Brain microvascular endothelial cell (primary cell): ENCODE measurements at places on chromosomes 3 and 15.
A peak's percentile ranks its signal among the peaks of the same experiment; 100 is the strongest.

GRCh38 chr3:46283881-46284450, 41.7 kb downstream of the CCR3 start:
- DNase-seq, result no peak

GRCh38 chr3:74640211-74640610, 25.8 kb upstream of the CNTN3 start:
- DNase-seq, result no peak

- no peak for DNase-seq
Measured at GRCh38 chr3:191363221-191363620, 32.9 kb upstream of the UTS2B start.

GRCh38 chr15:89352476-89352875, 17.9 kb upstream of the POLG start:
- no peak for DNase-seq

DNA sequence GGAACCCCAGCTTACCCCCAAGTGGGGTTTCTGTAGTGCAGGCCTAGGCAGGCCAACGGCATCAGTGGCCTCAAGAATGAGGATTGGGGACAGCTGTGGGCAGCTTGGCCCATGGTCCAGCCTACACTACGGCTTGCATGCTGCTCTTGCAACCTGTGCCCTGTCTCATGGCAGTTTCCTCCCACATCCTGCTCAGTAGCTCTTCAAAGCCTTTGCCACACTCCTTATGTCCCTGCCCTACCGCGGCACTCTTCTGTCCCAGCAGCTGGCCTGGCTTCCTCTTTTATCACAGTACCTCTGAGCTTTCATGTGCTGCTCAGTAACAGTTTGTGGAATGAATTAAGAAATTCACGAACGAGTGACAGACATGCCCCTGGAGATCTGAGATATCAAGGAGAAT, 431.0 kb downstream of the EPHB1 start:
- DNase-seq, result no peak

DNA sequence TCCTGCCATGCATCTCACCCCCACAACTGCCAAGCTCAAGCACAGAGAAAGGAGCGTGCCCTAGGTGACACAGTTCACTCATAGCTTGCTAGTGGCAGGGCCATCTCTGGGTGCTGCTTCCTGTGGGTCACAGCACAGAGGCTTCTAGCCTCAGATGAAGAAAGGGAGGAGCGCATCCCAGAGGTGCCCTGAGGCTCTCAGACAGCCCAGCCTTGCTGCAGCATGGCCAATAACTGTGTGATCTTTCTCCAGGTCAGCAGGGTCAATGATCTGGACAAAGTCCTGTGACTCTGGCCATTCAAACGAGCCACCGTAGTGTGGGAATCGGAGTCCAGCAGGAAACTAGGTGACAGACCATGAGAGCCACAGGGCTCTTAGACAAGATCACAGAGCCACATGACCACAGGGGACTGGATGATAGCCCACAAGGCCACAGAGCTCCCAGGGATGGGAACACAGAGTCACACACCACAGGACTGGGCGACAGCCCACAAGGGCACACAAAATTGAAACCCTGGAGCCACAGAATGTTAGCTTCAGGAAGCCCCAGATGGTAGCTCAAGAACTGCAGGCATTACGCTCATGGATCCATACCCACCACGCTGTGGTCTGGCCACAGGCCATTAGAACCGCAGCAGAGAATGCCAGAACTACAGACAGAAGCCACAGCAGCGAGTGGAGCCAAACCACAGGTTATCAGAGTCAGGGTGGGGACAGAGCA, 25.9 kb upstream of the GRIP2 start:
- DNase-seq, result peak; percentile 47

DNA sequence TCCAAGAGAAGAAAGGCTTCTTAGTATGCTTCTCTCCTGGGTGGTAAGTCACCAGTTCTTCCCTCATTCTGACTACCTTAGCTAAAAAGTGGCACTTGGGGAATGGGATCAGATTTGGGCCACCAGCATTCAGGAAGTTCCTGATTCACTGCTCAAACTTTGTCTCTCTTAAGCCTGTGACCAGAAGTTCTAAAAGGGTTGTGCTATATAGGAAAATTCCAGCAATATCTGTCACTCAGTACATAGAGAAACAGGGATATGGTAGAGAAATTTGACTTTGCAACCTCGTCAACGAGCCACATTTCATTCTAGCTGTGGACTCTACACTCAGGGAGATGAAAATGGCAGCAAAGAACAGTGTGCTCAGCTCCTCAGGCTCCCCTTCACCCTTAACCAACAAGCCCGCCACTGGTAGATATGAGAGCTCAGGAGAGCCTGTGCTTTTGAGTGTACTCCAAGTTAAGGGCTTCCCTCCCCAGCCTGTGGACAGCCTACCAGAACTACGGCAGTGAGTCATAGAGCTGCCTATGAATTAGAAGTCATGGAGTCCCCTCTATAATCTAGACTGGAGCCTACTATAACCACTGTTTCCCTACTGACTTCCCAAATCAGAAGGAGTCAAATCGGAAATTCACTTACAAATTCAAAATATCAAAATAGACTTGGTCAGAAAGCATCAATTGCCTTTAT, 52.6 kb upstream of the MYO5C start:
- peak; percentile 63 for DNase-seq

DNA sequence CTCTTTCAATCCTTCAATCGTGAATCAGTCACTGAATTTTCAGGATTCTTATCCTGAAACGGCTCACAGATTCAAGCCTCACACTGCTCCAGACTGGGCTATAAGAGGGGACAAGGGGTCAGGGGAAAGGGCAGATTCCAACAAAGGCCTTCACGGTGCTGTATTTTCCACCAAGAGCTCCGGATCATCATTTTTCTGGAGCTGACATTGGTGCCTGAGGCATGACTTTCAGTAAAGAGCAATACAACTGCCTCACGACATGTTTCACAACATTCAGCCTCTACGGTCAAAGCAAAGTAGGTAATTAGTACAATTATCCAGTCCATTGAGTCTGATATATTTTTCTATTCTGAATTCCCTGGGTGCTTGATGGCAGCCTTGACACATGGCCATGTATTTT, 185.0 kb upstream of the PRICKLE2 start:
- DNase-seq, result no peak

- no peak for DNase-seq
Measured at GRCh38 chr3:152719264-152719663, 115.7 kb upstream of the P2RY1 start.

DNA sequence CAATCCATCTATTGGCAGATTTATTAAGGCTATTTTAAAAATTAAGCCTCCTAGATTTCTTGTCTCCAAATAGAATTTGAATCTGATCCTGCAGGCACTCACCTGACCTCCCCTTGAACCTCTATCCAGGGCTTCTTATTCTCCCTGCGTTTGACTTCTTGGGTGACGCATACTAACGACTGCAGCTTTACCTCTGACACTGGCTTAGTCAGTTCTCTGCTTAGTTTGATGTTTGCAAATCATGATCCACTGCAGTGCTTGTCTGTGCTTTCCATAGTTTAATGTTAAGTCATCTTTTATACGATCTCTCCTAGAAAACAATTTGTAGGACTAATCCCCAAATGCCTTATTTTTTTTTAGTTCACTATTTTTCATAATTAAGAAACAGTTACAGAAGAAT, 233.1 kb downstream of the ROBO1 start:
- DNase-seq, result peak; percentile 46

- DNase-seq, result no peak
Measured at GRCh38 chr15:40006003-40006402, 33.0 kb downstream of the SRP14 start.

GRCh38 chr3:117666812-117667211, 957.2 kb downstream of the TUSC7 start:
- no peak for DNase-seq

- no peak for DNase-seq
Measured at GRCh38 chr3:9179826-9180763, 69.4 kb downstream of the SRGAP3 start.

- DNase-seq, result no peak
Measured at GRCh38 chr3:4888913-4889846, 90.1 kb upstream of the BHLHE40 start.

DNA sequence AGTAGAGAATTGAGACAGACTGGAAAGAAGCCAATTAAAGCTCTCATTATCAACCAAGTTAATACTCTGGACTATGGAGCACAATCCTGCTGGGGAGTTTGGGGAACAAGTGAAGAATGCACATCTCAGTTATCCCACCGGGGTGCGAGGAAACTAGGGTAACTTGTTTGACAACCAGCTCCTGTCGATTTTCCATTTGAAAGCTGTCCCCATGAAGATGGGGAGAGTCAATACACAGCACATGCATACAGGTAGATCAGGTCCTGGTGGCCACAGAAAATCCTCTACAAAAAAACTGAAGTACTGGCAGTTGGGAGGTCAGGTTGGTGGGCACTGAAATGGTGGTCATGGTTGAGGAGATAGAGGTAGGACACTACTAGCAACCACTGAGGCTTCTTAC, 25.7 kb upstream of the GRAMD1C start:
- DNase-seq, result no peak

GRCh38 chr15:40964634-40965033, 11.4 kb downstream of the CHAC1 start:
- no peak for DNase-seq

- no peak for DNase-seq
Measured at GRCh38 chr3:142120707-142121106, 28.6 kb downstream of the TFDP2 start.

GRCh38 chr3:13025090-13025489, 48.1 kb downstream of the IQSEC1 start:
- DNase-seq, result peak; percentile 77

DNA sequence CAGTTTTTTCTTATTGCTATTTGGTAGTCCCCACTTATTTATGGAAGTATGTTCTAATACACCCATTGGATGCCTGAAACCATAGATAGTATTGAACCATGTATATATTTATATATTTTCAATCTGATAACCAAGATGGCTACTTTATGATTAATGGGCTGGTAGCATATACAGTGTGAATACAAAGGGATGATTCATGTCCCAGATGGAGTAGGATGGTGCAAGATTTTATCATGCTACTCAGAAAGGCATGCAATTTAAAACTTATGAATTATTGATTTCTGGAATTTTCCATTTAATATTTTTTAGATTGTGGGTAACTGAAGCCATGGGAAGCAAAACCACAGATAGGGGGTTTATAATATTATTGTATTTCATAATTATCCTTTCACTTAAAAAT, 35.2 kb downstream of the AP4E1 start:
- DNase-seq, result no peak

DNA sequence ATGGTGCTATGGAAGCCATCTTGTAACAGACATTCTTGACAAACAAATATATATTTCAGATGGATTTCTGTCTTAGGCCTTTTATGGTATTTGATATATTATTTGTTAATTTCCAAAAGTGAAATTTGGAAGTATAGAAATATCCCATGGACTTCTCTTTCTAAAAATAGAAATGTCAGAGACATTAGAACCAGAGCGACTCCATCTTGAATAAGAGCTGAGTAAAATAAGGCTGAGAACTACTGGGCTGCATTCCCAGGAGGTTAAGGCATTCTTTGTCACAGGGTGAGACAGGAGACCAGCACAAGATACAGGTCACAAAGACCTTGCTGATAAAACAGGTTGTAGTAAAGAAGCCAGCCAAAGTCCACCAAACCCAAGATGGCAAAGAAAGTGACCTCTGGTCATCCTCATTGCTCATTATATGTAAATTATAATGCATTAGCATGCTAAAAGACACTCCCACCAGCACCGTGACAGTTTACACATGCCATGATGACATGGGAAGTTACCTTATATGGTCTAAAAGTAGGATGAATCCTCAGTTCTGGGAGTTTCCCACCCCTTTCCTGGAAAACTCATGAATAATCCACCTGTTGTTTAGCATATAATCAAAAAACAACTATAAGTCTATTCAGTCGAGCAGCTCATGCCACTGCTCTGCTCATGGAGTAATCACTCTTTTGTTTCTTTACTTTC, 146.0 kb downstream of the NEK11 start:
- no peak for DNase-seq

DNA sequence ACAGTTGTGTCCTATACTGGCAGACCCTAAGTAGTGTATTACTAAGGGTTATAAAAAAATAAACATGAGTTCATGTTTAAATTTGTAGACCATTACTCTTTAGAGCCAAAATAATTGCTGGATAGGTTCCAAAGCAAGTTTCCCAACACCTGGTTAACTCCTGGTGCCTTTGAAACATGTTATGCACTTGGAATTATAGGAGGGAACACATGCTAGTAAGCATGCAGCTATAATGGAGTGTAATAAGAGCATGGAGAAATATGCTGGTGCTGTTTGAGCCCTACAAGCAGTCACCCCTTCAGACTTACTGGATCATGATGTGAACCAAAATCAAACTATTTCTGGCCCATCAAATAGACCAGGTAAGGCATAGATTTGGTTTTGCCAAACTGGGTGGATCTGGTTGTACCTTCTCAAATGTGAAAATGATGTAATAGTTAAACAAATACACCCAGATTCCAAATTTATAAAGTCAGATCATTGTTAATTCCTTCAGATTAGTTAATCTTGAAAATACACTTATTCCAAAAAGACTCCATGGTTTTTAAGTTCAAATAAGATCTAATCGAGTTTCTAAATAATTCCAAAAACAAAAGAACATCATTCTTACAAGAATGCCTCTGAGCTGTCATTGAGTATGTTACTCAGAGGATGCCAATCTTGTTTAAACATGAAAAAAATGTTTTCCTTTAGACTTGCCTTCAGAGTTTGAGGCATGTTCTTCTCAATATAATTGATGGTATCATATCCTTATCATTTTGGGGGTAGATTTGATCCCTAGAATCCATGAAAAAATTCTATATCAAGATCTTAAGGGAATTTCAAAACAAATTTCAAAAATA, 69.3 kb downstream of the LRRC28 start:
- DNase-seq, result no peak

DNA sequence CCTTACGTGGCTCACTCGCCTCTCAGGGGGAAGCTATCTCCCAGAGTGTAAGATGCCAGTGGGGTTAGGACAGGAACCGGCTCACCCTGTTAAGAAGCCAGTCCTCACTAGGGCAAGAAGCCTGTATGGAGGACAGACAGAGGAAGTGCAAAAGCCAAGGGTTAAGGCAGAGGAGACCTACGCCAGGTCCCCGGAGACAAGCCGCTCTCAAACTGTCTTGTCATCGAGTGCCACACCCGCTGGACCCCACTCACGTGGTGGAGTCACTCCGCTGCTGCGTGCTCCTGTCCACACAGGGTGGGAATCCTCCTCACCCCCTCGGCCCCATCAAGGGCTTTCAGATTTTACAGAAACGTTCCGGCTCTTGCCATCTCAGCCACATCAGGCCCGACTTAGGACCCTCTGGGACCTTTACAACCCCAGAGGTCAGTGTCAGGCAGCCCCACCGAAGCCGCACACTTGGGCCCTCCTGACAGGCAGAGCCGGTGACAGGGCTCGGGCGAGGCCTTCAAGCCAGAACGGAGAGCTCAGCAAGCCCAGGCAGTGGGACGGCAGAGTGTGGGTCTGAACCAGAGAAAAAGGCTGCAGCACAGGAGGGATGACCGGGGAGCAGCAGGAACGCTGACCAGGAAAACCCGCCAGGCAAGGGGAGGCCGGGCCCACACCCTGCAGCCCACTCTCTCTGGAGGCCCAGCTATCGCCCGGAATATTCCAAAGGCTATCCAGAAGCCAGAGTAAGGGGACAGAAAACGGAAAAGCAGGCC, 61.7 kb downstream of the XXYLT1 start:
- no peak for DNase-seq
